ENCODE measurements at places on chromosomes 4 and X.

DNA sequence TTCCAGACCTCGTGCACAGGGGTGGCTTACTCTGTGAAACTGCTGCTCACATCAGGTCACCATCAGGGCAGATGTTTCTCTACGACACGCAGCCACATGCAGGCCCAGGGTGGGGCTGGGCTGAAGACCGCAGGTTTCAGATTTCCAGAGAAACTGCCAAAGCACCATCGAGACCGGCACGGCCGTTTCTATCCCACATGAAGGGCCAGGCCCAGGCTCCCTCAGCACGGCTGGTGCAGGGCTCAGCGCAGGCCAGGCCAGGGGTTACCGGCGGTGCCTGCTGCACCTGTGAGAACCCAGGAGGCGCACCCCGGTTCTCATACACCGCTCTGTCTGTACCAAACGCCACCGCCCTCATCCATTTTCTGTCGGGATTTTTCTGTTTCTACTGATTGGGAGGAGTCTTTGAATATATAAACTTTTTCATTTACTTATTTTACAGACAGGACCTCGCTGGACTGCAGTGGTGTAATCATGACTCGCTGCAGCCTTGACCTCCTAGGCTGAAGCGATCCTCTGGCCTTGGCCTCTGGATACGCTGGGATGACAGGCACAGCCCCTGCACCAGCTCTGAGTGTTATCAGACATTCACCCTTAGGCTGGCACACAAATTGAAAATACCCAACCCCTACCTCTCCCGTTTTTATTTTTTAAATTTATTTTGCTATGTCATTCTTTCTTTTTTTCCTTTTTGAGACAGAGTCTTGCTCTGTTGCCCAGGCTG, 17.1 kb downstream of the CTBP1 start:
- DNase-seq, result no peak

DNA sequence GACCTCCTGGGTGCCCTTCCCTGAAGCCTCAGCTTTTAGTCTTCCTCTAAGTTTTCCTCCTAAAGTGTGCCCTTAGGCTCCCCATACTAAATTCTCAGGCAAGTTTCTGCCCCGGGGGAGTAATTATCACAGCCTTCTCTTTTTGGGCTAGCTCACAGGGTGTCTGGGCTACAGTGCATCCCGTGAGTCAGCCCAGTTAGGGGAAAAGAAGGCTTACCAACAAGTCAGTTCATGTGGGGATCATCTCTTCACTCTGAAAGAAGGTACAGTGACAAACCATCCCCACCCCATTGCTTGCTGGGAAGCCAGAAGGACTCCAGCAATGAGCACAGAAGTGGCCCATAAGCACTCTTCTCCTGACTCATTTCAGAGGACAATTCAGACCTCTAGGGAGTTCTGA, 134.7 kb upstream of the FAM9C start:
- DNase-seq, result no peak

- no peak for DNase-seq
Observed at GRCh38 chr4:114334884-114335330, 263.7 kb upstream of the UGT8 start.

- DNase-seq, result no peak
Observed at GRCh38 chrX:73127700-73128241, 48.5 kb upstream of the PABPC1L2A start.

- DNase-seq, result no peak
Observed at GRCh38 chr4:180636696-180637404, 1606.4 kb upstream of the TENM3 start.

- DNase-seq, result no peak
Observed at GRCh38 chr4:152613841-152614721, 65.7 kb downstream of the TMEM154 start.

DNA sequence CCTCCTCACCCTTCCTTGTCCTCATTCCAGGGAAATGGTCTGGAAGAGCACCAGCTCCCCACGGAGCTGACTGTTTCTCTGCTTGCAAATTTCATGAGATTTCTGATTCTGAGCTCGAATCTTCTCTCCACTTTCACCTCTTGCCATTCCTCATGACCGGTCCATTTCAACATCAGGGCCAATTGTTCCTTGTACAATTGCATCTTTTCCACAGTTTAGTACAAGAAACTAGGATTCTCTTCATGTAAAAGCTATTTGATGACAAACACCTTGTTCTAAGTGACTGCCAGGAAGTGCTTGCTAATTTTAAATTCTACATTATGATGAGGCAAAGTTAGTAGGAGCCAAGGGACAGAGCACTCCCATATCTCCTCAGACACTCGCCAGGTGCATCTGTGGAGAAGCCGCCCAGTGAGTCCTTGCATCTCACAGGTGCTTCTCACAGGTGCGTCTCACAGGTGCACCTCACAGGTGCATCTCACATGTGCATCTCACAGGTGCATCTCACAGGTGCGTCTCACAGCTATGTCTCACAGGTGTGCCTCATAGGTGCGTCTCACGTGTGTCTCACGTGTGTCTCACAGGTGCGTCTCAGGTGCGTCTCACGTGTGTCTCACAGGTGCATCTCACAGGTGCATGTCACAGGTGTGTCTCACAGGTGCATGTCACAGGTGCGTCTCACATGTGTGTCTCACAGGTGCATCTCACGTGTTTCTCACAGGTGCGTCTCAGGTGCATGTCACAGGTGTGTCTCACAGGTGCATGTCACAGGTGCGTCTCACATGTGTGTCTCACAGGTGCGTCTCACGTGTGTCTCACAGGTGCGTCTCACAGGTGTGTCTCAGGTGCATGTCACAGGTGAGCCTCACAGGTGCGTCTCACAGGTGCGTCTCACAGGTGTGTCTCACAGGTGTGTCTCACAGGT, 3.0 kb upstream of the PDE6B start:
- DNase-seq, result no peak

- DNase-seq, result no peak
Observed at GRCh38 chr4:85409251-85409650, 65.7 kb upstream of the ARHGAP24 start.

DNA sequence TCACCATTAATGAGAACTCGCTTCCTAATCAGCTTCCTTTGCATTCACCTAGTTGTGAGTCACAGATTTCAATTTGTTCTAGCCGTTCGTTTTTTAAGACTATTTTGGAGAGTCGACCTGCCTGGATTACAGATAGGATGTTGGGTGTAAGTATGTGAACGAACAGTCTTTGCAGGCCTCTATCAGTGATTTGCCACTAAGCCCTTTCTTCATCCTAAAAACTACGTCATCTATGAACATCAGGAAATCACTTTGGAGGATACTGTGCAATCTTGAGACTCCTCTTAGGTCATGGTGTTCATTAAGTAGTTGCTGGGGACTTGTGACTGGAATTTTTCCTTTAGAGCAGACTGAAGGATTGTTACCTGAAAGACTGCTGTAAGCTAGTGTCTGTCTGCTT, 1.1 kb downstream of the POLA1 start:
- DNase-seq, result no peak

GRCh38 chr4:8314691-8315255, 45.2 kb downstream of the HTRA3 start:
- no peak for DNase-seq

- no peak for DNase-seq
Observed at GRCh38 chr4:118867311-118868067, 21.2 kb upstream of the SYNPO2 start.

DNA sequence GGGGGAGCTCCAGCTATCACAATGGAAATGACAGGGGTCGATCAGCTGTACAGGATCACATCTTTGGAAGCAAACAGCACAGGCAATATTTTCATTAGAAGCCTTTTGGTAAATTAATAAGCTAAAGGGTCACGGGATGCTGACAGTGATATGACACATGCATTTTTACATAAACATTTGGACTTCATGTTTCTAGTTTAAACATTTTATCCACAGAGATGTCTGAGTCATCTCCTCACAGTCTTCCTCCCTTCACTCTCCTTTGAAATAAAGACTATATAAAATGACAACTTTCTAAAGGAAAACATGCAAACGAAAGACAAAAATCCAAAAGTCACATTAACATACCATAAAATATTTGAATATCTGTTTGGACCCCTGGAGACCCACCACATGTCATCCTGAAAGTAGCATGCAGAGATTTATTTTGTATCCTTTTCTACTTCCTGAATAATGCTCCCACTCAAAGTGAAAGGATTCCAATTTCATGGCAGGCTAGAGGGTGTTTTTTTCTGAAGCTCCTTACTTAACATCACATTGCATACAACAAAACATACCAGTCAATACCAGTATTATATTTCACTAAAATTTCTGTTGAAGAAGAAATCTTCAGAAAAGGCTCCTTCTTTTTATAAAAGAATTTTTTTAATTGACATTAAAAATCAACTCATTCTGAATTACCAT, 200.1 kb upstream of the PPARGC1A start:
- DNase-seq, result no peak

DNA sequence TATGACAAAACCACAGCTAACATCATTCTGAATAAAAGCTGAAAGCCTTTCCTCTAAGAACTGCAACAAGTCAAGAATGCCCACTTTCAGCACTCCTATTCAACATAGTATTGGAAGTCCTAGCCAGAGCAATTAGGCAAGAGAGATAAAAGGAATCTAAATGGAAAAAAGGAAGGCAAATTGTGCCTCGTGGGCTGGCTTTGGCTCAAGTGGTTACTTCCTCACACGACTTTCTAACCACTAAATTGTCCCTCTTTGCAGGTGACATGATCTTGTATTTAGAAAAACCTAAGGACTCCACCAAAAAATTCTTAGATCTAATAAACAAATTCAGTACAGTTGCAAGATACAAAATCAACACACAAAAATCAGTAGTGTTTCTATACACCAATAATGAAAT, 57.2 kb downstream of the SCML2 start:
- no peak for DNase-seq

GRCh38 chr4:36914106-36914505, 330.4 kb upstream of the NWD2 start:
- DNase-seq, result no peak

DNA sequence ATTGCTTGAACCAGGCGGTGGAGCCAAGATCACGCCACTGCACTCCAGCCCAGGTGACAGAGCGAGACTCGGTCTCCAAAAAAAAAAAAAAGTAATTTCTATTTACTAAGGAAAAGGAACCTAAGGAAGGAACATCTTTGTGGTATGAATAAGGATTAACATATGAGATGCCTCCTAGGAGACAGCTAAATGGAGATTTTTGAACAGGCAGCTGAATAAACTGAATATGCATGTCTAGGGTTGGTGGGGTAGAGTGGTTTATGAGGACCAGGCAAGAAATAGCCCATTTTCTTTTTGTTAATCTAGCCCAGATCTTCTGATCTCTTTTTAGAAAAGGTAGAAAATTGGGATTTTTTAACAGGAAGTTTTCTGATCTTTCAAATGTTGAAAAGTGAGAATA, 59.9 kb upstream of the TBC1D14 start:
- DNase-seq, result no peak

DNA sequence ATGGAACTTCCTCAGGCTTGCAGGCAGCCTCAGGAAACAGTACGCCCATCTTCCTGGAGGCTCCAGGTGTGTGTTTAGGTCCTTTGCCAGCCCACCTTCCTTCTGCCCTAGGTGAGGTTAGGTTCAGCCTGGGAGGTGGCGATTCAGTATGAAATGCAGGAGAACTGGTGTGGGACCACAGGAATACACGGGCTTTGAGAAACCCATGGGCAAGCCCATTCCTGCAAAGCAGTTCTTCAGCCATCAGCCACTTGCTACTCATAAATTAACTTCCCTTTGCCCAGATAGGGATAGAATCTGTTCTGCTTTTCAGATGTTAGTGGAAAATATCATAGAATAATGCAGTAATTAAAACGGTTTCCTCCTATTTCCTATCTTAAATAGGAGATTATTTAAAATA, 32.2 kb downstream of the TBC1D14 start:
- DNase-seq, result no peak

DNA sequence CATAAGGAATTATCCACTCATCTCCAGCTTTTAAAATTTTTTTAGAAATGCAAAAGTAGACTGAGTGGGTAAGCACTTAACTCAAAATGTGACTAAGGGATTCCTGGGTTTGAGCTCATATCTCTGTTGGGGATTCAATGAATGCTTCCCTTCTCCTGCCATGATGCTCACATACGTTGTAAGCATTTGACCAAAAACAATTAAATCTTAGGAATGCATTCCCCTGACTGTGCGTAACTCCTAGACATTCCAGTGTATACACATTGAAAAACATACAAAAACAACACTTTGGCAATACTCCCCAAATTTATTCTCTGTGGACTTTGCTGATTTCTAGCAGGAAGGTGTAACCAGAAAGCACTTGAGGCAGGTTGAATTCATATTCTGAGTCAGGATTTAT, 29.8 kb downstream of the SPANXA2 start:
- DNase-seq, result no peak

GRCh38 chr4:137345597-137345996, 186.7 kb downstream of the PCDH18 start:
- DNase-seq, result no peak

DNA sequence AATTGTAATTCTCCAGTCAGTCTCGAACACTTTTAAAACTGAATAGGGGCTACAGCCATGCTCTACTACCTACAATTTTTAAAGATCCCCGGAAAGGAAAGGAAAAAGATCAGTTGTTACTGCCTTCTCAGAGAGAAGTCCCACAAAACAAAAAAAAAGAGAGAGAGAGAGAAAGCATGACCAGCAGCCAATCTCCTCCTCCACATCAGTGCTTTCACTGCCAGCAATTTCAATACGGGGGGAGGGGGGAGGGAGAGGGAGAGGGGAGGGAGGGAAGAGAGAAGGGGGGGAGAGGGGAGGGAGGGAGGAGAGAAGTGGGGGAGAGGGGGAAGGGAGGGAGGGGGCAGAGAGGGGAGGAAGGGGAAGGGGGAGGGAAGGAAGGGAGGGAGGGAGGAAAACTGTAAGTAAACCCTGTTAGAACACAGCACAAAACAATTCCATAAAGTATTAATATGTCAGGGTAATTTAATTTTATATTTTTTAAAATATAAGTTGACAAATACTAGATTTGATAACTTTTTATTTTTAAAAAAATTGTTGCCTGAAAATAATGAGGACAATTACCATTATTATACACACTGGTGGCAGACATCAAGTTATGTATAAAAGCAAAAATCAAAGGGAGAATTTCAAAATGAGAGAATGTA, 108.0 kb downstream of the LRBA start:
- DNase-seq, result no peak

- no peak for DNase-seq
Observed at GRCh38 chrX:134711135-134711921, 53.1 kb upstream of the PLAC1 start.

- DNase-seq, result no peak
Observed at GRCh38 chr4:121599049-121599448, 97.7 kb downstream of the ANXA5 start.
